ENCODE measurements at places on chromosomes 1 and 21.

GRCh38 chr21:37551993-37552355, 185.4 kb downstream of the DYRK1A start:
- DNase-seq, result peak; percentile 33

DNA sequence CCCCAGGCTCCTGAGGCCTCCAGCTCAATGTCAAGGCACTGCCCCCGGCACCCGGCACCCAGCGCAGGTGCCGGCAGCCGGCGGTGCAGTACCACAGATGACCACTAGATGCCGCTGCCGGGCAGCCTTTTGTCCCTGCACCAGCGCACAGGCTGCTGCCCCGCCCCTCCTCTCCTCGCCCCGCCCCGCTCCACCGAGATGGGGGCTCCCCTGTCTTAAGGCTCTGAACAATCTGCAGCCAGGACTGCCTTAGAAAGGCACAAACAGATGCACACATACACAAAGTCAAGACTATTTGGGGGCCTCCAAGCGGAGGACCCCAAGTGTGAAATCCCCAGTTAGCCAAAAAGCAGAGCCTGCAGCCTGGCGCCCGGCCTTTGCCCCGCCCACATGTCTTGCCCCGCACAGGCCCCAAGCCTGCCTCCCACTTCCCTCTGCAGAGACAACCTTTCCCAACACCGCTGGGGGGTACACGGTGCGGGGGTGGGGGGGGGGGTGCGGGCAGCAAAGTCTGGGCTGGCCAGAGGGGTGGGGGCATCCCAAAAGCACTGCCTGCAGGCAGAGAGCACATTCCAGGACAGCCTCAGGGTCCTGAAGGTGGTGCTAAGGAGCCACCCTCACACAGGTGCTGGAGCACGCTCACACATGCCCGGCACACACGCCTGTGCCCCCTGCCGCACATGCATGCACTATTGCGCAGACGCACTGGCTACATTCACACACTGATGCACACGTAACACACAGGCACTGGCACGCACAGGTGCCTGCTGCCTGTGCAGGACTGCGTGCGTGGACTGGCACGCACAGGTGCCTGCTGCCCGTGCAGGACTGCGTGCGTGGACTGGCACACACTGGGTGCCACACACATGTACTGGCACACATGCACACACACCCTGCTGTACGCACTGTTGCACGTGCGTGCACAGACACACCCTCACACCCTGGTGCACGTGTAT, 37.1 kb downstream of the ARHGEF16 start:
- peak; percentile 96 for DNase-seq

DNA sequence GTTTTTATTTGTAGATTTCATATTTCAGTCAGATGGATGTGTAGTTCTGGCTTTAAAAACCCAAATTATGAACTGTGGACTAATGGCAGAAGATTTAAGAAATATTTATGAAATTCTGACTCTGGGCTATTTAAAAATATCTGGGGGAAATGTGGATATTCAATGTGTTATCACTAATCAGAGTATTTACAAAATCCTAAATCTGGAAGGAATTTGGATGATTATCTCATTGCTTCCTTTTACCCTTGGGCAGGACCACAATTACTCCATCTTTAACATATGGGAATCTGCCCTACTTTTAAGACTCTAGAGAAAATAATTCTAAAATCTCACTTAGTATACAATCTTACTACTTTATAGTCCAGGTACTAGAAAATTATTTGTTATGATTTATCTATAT, 203.2 kb downstream of the PDE4B start:
- no peak for DNase-seq

DNA sequence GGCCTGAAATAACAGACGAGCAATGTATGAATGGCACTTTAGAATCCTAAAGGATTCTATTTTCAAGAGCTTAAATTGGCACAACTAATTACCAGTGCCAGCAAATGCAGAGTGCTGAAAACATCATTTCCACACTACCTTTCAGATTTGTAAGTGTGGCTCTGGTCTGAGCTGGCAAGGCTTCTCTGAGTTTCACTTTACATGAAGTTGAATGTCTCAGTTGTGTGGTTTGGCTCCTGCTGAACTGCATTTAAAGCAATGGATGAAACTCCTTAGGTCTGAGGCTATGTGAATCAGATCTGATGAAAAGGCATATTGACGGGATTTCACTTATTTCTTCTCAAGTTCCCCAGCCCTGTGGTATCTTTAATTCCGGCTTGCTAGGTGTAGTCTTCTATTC, 114.8 kb upstream of the PTGFR start:
- DNase-seq, result no peak

- DNase-seq, result peak; percentile 72
Measured at GRCh38 chr1:93608187-93609109, 73.2 kb downstream of the BCAR3 start.

DNA sequence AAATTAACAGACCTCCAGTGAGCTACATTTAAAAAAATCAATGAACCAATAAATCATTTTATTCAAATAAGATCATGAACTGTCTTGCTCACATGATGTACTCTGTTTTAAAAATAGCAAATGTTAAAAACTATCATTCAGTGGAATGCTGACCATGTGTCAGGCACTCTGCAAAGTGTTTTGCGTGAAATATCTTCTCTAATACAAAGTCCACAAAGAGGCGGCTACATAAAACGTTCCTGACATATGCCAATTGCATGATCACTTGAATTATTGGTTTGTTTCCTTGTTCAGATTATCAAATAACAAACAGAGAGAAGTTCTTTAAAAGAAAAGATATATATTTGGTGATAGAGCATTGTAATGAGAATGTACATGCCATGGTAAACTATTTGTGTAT, 10.7 kb downstream of the FMO2 start:
- no peak for DNase-seq

- no peak for DNase-seq
Measured at GRCh38 chr1:159935719-159936272, 9.6 kb downstream of the IGSF9 start.

DNA sequence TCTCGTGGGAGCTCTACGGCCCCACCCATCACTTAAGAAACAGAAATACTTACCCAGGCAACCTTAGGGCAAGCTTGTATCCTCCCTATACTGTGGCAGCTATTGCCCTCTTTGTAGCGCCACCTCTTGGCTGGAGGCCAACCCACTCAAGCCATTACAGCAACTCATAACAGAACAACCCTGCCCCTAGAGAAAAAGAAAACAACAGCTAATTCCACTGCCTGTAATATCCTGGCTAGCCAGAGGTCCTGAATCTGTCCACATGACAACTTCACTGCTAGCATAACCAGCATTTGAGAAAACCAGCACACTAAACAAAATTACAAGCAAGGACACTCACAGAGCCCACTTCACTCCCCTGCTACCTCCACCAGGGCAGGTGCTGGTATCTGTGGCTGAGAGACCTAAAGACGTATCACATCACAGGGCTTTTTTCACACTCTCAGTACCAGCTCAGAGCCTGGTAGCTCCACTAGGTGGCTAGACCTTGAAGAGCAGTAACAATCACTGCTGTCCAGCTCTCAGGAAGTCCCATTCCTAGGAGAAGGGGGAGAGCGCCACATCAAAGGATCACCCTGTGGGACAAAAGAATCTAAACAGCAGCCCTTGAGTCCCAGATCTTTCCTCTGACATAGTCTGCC, 14.5 kb upstream of the MX1 start:
- DNase-seq, result peak; percentile 15

DNA sequence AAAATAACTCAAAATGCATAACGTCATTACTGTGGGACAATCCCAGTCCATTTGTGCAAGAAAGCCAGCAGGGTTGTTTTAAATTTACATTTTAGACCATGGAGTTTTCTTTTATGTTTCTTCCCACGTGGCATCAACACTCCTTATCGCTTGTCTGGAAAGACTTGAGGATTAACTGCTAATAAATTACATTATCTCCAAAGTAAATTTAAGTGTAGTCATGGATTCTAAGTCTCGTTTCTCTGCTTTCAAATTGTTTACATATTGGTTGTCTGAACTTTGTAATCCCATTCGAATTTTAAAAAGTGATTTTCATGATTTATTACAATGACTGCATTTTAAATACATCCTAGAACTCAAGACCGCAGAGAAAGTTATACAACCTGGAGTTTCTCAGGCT, 119.3 kb upstream of the ADAMTS5 start:
- DNase-seq, result no peak

DNA sequence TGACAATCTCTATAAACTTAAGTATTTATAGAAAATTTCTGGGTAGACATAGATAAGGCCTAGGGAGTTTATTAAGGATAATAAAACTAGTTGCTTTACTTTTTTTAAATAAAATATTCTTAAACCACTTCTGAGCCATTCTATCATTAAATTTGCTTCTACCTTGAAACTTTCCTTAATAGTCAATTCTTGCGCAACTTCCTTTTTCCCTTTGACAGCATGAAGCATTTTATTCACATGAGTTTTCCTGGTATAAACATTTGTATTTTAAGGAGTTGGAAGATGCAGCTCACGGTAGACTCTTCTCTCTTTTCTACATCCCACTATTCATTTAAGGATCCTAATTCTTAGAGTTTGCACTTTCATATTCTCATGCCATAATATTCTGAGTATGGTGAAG, 75.8 kb upstream of the DPH5 start:
- no peak for DNase-seq

DNA sequence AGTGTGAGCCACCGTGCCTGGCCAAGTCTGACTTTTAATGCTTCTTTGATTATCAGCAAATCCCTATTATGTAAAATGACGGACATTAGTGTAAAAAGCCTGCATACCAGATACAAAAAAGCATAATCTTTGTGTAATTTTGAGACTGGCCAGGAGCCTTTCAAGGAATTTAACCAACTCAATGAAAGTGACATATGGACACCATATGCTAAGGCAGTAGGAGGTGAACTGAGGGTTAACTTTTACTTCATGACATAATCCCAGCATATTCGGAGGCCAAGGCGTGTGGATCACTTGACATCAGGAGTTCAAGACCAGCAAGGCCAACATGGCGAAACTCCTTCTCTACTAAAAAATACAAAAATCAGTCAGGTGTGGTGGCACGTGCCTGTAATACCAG, 94.6 kb downstream of the EIF4G3 start:
- no peak for DNase-seq

- DNase-seq, result no peak
Measured at GRCh38 chr21:26800001-26800400, 45.2 kb downstream of the ADAMTS1 start.

DNA sequence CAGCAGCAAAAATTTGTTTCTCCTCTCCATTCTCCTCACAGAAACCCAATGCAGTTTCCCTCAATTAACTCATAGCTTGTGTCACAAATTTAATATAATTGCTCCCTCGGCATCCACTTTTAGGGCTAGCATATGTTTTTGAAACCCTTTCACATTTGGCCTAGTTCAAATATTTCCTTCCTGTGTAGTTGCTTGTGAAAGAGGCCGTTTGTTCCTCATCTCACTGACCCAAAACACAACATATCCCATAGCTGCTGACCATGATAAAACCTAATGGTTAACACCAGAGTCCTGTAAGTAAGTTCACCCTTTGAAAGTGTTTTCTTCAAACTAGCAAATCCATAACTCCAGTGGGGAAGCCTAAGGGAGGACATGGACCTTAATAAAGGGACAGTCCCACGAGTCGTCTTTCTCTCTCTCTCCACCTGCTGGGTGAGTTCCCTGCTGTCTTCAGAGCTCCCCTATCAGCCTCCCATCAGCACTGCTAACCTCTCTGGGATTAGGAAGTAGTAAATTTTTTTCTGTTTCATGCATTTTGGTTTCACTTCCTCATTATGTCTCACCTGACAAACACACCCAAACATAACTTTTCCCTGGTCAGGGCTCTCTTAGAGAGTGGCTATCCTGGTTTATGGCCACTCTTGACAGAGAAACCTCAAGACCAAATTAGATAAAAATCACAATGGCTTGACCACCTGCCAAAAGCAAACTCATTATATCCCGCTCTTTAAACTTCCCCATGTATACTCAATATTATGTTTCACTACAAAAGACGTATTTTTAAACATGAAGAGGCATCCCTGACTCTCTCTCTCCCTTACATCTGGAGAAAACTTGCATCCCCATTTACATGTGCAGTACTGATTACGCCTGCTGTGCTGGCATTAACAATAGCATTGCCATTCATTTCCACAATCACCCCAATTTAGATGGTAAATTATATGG, 177.7 kb upstream of the HP1BP3 start:
- no peak for DNase-seq

DNA sequence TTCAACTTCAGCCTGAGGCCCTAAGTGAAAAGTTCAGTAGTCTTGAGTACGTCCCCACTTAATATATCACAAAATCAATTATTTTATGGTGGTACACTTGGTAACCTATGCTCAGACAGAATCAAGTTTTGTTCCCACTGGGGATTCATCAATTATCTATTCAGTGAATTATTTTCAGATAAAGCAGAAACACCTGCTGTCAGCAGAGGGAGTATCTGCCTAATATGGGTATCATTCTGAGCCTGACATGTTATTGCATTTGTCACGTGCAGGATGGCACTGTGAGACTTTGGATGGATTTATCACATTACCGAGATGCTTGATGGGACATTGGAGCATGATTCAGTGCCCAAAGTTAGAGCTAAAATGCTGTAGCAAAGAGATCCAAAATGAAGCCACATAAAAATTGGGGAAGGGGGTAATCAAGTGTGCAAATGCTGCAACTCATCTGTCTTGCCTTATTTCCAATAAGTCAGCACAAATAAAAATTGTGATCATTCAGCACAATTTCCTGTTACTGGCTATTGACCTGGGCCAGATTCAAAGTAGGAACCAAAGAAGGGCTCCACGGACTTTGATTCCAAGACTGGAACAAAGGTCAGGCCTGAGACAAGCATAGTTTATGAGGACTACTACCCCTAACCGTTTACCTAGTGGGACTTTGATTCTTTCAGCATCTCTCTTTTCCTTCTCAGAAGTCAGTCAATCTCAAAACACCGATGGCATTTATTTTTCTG, 657.6 kb downstream of the LMO4 start:
- DNase-seq, result no peak

- DNase-seq, result no peak
Measured at GRCh38 chr1:46280092-46280491, 23.3 kb downstream of the LRRC41 start.

DNA sequence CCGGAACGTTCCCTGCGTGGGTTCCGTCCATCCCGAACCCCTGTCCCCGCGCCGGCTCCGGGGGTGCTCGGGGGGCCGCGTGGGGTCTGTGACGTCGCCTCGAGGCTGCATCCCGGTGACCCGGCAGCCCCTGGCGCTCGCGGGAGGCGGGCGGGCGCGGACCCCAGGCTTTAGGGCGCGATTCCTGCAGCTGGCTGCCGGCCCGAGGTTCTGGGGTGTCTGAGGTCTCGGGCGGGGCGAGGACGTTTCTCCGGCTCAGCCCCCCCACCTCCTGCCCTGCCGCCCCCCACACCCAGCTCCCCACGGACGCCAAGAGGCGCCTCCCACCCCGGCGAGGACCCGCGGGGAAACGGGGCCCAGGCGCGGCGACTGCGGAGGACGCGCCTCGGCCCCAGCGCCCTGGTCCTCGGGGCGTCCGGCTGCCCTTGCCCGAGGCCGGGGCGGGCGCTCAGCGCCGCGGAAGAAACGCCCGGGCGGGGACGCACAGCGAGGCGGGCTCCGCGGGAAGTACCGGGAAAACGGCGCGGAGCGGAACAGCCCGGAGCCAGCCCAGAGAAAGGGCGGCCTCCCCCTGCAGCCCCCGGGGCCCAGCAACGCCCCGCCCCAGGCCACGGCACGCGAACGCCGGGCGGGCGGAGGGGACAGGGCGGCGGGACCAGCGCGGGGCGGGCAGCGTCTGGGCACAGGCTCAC, 1.3 kb upstream of the PCBP3 start:
- DNase-seq, result no peak
